ENCODE measurements at places on chromosomes 5 and 9. TPM values are rescaled to one million over a fixed set of nuclear protein-coding genes. Genes with fewer than 3 reads are reported as not detected.

DNA sequence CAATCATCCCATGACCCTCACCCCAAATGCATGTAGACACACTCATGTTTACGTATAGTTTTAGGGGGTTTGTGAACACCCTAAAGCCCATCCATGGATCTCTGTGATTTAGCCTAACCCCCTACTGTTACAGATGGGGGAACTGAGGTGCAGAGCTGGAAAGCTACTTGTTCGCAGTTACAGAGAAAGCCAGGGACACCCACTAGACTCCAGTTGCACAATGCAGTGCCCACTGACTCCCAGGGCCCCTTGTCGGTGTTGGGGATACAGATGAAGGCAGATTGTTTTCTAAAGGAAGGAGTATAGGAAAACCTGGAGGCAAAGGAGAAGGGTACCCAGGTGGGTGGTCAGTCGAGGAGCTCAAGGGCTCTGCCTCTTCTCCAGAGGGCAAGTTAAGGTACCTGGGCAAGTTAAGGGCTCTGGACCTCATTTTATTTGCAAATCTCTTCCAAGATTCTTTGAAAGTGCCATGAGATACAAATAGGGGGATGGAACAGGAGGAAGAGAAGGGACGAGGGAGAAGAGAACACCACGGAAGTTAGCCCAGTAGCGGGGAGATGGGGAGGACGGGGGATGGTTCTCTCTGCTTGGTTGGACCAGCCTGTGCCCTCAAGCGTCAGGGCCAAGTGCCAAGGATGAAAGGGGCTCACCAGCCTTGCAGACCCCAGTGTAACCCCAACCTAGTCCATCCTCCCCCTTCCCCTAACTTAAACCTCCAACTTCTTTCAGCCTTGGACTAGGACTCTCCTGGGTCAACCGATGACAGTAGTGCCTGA is 958 bp downstream of the MYOZ3 start:
- no peaks in the 10 kb centered on the region for H3K27me3 ChIP-seq
- H3K36me3 ChIP-seq: no peaks in the 10 kb centered on the region
- H3K4me3 ChIP-seq: no peak overlapping the region
- H3K27ac ChIP-seq: no peak overlapping the region

GRCh38 chr9:113011911-113012381 is at the start of gene ZNF883:
Gene ZNF883, minus strand, starts transcription at chr9:113012192.
- H3K4me1 ChIP-seq: no peaks in the 10 kb centered on the region
- peaks cover 5% of the 10 kb centered on the region for H3K27me3 ChIP-seq
- DNase-seq: peak; percentile 94
- H3K4me3 ChIP-seq: no peak within 1 kb of the TSS

DNA sequence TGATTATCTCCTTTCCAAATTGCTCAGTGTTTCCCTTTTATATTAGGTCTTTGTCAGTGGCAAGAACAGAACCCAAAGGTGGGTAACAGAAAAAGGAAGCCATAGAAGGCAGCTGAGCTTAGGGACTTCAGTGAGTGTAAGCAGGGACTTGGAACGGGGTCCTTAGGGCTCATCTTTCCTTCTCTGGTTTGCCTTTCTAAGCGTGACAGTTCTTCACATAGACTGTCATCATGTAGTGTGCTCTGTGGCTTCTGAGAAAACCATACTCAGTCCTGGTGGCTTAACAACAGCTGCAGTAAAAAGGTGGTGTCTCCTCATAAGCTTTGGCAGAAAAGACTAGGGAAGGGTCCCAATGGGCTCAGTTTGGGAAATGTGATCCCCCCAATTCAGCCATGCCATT is 108.8 kb downstream of the SLC12A2 start:
- H3K27ac ChIP-seq: no peak overlapping the region
- no peak overlapping the region for H3K4me3 ChIP-seq

Gene CDX1
- total RNA-seq: 2.0 TPM

- H3K4me3 ChIP-seq: no peak overlapping the region
- DNase-seq: no peak
- H3K27ac ChIP-seq: no peak overlapping the region
- no peaks in the 10 kb centered on the region for H3K36me3 ChIP-seq
- H3K4me1 ChIP-seq: no peaks in the 10 kb centered on the region
Measured at GRCh38 chr5:8418049-8418426, 549.1 kb downstream of the MTRR start.

All from stomach (tissue), 19 donors.